Cardiac atrium fibroblast (primary cell): ENCODE measurements at places on chromosomes 11 and 22. TPM values are rescaled to one million over a fixed set of nuclear protein-coding genes. Genes with fewer than 3 reads are reported as not detected.

CYP2D6 gene
- 0.18 TPM in 1 of 2 replicates, not detected in the other for total RNA-seq

DUSP8 gene
- total RNA-seq, result 0.32 and 0.72 TPM in 2 replicates

IFITM10 gene
- 0.18 and 0.65 TPM in 2 replicates for total RNA-seq

CACNA1I gene
- not detected in 2 replicates for total RNA-seq

CELSR1 gene
- 2.3 and 5.5 TPM in 2 replicates for total RNA-seq

SLC22A6 gene
- not detected in 2 replicates for total RNA-seq

CHRNA10 gene
- 0.97 TPM in 1 of 2 replicates, not detected in the other for total RNA-seq

KDM2A gene
- 23.6 and 44.1 TPM in 2 replicates for total RNA-seq

PGGHG gene
- total RNA-seq, result 16.7 and 34.8 TPM in 2 replicates

CDC45 gene
- 6.1 and 9.4 TPM in 2 replicates for total RNA-seq

C11orf65 gene
- 0.32 TPM in 1 of 2 replicates, not detected in the other for total RNA-seq

GSTT2 gene
- total RNA-seq, result not detected in 2 replicates

IFITM2 gene
- total RNA-seq, result 478 and 666 TPM in 2 replicates

SHISA8 gene
- total RNA-seq, result not detected in 2 replicates

TRIM64C gene
- not detected in 2 replicates for total RNA-seq

TP53AIP1 gene
- not detected in 2 replicates for total RNA-seq

TMPRSS6 gene
- not detected in 2 replicates for total RNA-seq

FJX1 gene
- 40.8 and 43.3 TPM in 2 replicates for total RNA-seq

MYOD1 gene
- total RNA-seq, result not detected in 2 replicates

OR52K2 gene
- total RNA-seq, result not detected in 2 replicates

GAB2 gene
- 6.3 and 6.7 TPM in 2 replicates for total RNA-seq

KCNE3 gene
- 2.3 and 6.9 TPM in 2 replicates for total RNA-seq

WDR74 gene
- total RNA-seq, result 20.4 and 50.1 TPM in 2 replicates

CHADL gene
- 0.16 and 0.18 TPM in 2 replicates for total RNA-seq

ASPHD2 gene
- total RNA-seq, result 1.6 and 3.7 TPM in 2 replicates

TCIRG1 gene
- 87.0 and 105 TPM in 2 replicates for total RNA-seq

TESMIN gene
- not detected in 2 replicates for total RNA-seq

PTPRCAP gene
- total RNA-seq, result 2.0 TPM in 1 of 2 replicates, not detected in the other

CARS1 gene
- 65.0 and 69.3 TPM in 2 replicates for total RNA-seq

KCNJ1 gene
- not detected in 2 replicates for total RNA-seq
